ENCODE measurements at places on chromosomes 6 and 20.

DNA sequence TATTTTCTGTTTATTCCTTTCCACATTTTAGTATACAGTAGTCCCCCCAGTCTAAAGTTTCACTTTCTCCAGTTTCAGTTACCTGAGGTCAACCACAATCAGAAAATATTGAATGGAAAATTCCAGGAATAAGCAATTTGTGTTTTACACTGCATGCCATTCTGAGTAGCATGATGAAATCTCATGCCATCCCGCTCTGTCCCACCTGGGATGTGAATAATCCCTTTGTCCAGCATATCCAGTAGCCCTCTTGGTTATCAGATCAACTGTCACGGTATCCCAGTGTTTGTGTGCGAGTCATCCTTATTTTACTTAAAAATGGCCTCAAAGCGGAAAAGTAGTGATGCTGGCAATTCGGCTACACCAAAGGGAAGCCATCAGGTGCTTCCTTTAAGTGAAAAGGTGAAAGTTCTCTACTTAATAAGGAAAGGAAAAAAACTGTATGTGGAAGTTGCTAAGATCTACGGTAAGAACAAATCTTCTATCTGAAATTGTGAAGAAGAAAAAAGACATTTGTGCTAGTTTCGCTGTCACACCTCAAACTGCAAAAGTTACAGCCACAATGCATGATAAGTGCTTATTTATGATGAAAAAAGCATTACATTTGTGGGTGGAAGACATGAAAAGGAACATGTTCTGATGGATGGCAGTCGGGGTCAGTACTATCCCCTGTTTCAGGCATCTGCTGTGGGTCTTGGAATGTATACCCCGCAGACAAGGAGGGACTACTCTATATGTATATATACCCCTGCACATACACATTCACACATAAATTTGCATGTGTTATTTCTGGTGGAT lies 11.3 kb downstream of the NOX3 start:
- no peak for DNase-seq

DNA sequence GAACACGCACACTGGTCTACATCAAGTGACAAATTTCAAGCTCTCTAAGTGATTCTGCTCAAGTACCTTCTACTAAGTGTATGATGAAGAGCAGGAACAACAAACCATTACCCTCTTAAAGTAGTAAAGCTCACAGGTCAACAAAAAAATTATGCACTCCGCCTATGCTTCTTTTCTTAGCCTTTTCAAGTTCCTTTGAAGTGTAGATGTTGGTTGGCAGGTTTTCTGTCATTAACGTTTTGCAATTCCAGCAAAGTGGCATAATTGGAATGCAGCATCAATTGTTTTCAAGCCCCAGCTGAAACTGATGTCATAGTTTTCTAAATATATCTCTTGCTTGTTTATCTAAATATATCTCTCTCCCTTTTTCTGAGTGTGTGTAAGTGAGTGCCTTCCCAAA lies 396.9 kb upstream of the EYS start:
- DNase-seq: no peak

- no peak for DNase-seq
Observed at GRCh38 chr6:159422041-159422984, 253.1 kb downstream of the FNDC1 start.

GRCh38 chr6:165571721-165572132 lies 91.3 kb downstream of the PDE10A start:
- no peak for DNase-seq

DNA sequence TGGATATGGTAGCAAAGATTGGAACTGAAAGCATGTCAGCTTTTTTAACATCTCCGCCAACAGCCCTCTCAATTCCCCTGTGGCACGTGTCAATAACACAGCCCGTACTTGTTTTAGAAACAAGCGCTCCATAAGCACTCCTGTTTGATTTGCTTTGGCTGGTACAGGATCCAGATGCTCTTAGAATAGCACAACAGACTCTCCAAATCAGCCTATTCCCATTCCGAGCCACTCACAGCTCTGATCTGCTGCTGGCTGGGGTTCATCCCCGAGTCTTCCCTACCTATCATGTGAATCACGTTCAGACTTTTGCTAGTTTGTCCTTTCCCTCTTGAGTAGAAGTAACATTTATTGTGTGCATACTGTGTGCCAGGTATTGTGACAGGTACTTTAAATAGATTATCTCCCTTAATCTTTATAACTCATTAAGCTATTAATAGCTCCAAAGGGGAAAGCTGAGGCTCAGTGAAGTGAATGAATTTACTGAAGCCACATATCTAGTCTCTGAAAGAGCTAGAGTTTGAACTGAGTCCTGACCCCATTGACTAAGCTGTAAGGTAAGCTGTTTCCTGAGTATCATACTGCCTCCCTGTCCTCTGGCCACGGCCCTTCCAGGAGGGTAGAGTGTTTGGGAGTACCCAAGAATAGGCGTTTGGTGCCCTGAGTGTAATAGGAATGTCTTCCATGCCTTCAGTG lies 46.7 kb downstream of the RALY start:
- DNase-seq: no peak

- no peak for DNase-seq
Observed at GRCh38 chr20:50439539-50440453, 70.4 kb upstream of the PTPN1 start.

DNA sequence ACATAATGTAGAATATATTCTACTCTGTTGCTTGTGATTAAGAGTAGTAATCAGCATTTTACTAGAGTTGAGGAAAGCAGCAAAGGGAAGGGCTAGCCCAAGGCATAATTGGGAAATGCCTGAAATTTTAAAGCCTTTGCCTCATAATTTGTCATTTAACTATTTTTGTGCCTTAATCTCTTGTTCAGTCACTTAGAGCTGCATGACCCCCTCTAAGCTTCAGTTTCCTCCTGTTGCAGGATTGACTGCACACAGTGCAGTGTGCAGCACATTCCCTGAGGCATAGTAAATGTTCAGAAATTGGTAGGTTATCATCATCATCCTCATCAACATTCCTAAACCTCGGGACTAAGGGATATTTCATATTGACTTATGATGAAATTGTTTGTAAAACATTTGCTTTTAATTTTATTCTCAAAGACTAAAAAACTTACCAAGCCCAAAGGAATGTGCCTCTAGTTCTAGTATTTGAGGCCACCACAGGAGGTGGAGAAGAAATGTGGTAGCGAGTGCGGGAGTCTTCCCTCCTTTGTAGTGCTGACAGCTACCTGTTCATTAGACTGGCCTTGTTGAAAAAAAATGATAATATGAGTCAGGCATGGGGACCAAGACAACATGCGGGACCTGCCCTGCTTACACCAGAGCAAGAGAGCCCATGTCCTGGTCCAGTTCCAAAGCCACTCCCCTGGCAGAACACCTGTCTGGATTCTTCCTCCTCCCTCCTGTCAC lies 14.8 kb upstream of the TENT5A start:
- DNase-seq: no peak

GRCh38 chr6:111803371-111803770 lies 69.9 kb downstream of the FYN start:
- DNase-seq: no peak

DNA sequence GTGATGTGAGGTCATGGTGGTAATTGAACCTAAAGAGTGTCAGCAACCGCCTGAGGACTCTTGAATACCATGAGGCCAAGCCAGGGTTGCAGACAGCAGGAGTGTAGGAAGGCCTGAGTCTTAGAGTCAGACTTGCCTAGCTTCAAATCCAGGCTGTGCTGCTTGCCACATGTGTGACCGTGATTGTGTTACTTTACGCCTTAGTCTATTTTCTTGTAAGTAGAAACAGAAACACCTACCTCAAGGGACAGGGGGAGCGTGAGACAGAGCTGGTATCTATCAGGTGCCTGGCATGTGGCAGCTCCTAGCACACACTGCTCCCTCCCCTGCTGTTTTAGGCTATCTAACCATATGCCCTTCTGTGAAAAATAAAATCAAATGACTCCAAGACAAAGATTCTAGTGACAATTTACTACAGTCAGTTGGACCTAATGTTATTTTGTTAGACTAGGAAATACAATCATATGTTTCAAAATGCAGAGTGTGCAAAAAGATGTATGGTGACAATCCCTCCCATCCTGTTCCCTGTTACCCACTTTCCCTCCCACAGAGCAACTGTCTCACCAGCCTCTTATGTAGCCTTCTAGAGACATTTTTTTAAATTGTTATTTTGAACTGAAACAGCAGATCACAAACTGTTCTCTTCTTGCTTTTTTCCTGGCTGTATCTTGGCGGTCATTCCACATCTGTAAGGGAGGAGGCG lies 21.7 kb downstream of the TAF8 start:
- DNase-seq: no peak

DNA sequence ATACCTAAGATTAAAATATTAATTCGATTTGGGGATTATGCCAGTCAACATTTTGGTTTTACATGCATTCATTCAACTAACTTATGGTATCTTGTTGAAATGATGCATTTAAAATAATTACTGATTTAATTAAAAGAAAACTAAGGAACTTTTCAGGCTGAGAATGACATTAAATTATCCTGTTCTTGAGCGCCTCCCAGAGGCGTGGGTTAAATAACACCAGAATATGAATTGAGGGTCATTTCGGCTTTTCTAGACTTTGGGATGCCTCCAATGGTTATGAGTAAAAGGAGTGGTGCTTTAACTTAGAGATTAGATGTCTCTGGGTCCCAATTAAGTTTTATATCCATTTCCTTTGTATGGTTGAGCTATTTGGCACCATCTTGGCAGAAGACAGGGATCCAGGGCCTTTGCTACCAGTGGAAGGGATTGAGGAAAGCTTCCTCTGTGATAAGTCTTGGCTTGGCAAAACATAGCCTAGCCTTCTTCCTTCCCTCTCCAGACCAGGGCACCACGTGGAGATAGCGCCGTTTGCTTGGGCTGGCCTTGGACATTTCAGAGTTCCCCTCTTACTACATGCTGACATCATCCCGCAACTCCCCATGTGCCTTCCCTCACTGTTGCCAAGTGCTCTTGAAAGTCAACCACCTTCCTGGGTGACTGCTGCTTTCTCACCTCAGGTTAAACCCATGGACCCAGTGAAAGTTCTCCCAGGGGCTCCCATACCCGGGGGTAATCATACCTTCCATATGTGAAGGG lies 28.7 kb downstream of the GNAS start:
- DNase-seq: no peak

DNA sequence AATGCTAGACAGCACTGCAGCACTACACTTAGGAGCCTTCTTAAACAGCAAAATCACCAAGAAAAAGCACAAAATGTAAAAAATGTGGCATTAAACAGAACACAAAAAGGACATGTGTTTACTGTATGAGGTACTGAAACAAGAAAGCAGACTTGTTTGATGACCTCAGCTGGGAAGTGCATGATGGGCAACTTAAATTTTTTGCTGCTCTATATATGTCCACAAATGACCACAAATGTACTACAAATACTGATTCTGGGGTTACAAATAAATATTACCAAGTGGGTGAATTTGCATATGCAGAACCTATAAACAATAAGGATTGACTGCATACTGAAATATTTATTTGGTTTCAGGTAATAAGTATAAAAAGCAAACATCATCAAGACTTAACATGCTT lies 13.1 kb downstream of the RAB23 start:
- no peak for DNase-seq

DNA sequence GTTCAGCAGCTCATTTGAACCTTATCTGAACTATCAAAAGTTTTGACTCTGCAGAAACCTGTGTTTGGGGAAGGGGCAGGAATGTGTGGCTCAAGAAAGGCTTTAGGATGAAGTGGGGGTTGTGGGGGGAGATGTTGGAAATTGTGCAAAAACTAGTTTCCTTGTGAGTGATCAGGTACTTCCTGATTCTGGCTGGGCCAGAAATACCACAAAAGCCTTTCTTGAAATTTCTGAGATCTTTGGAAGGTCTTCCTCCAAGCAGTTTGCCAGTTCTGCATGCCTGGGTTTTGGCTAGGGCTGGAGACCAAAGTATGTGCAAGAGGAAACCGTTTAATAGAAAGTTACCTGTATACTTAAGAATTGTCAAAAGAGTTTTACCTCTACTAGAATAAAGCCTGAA lies 116.6 kb downstream of the BMP2 start:
- no peak for DNase-seq

- no peak for DNase-seq
Observed at GRCh38 chr20:21411725-21412124, 14.4 kb upstream of the NKX2-4 start.

Data from effector CD4-positive, alpha-beta T cell (primary cell).